ENCODE measurements at places on chromosomes 2 and 18.

GRCh38 chr2:147636238-147636882 is 208.5 kb upstream of the ACVR2A start:
- no peak for DNase-seq

DNA sequence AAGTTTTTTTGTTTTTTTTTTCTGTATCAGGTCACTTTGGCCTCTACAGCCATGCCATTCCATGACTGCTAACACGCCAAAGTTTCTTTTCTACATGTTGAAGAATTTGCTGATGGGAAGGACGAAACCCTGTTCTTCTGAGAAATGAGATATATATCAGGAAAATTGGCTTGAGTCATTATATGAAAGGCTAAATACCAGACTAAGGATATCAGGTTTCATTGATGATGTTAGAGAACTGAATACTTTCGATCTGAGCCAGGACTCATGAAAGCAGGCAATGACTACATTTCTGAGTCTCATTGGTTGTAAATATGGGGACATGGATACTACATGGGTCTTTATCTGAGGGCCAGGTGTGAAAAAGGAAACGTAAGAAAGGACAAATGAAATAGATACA is 181.4 kb downstream of the OSR1 start:
- DNase-seq: no peak

DNA sequence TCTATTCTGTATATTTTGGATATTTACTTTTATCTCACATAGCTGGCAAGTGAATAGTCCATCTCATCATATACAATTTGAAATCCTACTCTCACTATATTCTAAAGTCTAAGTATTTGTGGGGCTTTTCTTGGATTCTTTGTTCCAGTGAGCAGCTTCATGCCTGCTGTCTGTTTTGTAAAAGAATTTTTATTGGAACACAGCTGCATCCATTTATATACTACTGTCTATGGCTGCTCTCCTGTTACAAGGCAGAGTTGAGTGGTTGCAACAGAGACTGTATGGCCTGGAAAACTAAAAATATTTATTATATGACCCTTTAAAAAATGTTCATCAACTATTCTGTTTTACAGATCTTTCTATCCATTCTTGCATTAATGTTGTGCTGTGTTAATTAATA is 193.3 kb upstream of the KLHL14 start:
- no peak for DNase-seq

DNA sequence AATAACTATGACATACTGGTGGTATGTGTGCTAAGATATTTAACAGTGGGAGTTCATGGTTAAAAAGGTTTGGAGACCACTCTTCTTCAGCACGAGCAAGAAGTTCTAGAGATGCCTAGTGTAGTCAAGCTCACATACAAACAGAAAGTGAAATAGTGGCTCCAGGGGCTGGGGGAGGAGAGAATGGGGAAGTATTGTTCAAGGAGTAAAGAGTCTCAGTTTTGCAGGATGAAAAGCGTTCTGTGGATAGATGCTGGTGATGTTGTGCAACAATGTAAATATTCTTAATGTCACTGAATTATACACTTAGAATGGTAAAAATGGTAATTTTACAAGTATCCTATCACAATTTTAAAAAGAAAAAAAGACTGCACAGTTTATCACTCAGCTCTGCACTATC is 29.0 kb upstream of the EPAS1 start:
- DNase-seq: no peak

DNA sequence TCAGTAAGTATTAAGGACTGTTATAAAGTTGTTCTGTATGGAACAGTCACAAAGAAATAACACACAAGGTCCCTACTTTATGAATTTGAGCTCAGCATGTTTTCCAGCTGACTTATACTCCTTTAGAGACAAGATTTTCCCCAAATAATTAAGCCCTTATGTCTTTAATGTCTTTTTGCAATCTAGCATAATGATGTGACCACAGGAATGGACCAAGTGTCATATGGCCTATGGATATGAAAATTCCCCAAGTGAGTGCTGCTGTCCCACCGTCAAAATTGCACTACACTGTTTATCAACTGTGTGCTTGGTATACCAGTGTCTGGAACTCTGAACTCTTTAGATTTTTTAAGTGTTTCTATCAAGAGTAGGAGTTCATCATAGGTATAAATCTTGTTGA is 369.6 kb downstream of the PID1 start:
- no peak for DNase-seq

GRCh38 chr2:767440-767839 is 90.2 kb upstream of the TMEM18 start:
- no peak for DNase-seq

DNA sequence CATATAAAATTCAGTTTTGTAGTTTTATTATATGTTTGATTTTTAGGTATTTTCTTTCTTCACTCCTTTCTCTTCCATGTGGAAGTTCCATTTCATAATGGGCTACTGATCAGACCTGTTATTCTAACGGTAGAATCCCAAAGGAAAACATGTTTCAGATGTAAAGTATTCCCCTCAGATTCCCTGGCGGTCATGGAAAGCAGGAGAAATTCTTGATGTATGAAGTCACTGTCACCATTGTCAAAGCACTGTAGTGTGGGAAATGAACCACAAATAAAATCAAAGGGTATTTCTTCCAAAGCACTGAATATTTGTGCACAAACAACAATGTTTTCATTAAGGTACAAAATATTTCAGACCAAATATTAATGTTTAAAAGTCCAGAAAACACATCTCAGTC is 237.3 kb upstream of the KLHL14 start:
- DNase-seq: no peak

DNA sequence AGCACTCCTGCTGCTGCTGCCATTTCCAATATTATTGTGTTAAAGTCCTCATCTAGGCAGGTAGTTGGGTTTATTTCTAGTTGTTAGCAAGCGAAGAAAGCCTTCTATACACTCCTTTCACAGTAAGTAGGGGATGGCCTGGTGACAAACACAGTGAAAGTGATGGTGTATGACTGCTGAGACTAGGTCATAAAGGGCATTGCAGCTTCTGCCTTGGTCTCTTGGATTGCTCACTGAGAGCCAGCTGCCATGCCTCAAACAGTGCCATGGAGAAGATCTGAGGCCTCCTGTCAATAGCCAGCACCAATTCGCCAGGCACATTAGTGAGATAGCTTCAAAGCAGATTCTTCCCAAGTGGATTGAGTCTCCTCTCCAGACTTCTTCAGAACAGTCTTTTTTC is 27.6 kb upstream of the MSTN start:
- no peak for DNase-seq

DNA sequence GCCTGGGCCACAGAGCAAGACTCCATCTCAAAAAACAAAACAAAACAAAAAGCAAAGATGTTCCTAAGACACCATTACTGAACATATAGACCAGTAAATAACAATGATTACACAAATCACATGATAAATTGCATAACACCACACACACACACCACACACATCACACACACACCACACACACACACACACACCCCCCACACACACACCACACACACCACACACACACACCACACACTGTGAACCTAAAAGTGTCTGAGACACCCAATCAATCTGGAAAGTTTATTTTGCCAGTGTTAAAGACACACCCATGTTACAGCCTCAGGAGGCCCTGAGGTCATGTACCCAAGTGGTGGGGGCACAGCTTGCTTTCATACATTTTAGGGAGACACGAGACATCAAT is 62.6 kb upstream of the ASAP2 start:
- no peak for DNase-seq

DNA sequence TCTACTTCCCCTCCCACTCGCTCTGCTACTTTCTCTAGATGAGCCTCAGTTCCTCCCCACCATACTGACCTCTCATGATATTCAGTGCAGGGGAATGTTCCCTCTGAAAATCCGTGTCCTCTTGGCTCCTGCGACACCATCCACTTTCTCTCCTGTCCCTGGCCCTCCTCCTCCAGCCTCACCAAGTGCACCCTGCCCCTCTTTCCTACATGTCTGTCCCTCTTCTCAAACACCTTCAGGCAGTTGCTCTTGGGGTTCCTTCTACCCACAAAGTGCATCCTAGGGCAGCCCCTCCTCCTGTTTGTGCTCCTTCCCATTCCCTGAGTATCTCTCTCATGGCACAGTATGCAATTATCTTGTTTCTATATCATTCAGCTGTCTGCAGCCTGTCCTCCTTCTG is 246.4 kb upstream of the RAB6C start:
- no peak for DNase-seq

- no peak for DNase-seq
Observed at GRCh38 chr18:47755102-47755456, 175.4 kb downstream of the SMAD2 start.

GRCh38 chr2:1831620-1832367 is 87.5 kb upstream of the PXDN start:
- DNase-seq: no peak

DNA sequence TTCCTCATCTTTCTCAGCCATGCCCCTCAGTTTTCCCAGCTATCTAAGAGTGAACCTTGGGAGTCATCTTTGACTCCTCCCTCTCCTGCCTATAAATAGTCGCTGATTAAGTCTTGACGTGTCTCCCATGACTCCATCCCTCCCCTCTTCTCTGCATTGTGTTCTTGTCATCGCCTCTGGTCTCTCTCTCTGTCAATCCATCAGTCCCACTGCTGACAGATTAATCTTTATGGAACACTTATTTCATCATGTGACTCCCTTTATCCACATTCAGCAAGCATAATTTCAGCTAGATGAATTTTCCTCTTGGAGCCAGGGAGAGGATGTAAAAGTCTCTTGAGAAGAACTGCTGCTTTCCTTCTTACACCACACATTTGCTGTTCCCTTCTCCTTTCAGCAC is 9.4 kb downstream of the ADAM23 start:
- no peak for DNase-seq

DNA sequence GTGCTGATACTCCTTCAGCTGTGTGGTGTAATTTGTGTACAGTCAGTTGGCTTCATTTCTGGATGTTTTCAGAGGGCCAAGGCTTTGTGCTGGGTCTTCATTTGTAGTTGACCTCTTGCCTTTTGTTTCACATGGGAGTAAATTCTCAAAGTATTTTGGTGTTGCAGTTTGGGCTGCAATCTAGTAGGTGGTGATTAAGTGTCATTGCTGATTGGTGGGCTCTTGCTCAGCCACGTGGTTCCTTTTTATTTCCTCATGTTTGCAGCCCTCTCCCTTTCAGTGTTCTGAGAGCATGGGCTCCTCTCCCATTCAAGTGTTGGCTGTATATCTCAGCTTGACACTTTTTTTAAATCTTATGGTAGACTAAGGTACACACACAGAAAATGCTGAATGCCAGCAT is 96.8 kb downstream of the SNTG2 start:
- DNase-seq: no peak

- DNase-seq: no peak
Observed at GRCh38 chr2:38605298-38605830, 2.6 kb upstream of the HNRNPLL start.

- no peak for DNase-seq
Observed at GRCh38 chr2:19104503-19104902, 253.9 kb downstream of the OSR1 start.

- DNase-seq: no peak
Observed at GRCh38 chr2:143453981-143454511, 324.8 kb downstream of the ARHGAP15 start.

DNA sequence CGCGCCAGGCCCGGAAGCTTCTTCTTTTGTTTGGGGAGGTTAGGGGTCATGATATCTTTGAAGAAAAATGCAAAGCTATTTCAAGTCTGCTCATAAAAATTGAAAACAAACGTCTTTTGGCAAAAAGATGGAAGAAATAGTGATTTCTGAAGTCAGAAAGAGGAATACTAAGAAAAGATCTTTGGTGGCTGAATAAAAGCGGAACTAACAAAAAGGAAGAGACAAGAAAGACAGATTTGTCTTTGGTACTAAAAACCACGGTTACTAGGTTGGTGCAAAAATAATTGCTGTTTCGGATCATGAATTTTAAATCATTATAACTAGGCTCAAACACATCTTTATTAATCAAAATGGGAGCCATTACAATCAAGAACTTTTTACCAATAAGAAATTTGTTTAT is 164.6 kb upstream of the TRIB2 start:
- no peak for DNase-seq

- DNase-seq: no peak
Observed at GRCh38 chr2:215917953-215918620, 95.3 kb downstream of the MREG start.

GRCh38 chr18:42289526-42289925 is 334.5 kb downstream of the PIK3C3 start:
- DNase-seq: no peak

GRCh38 chr2:241945803-241946202 is 76.3 kb downstream of the RTP5 start:
- DNase-seq: no peak

GRCh38 chr2:43180897-43181296 is 45.5 kb downstream of the ZFP36L2 start:
- DNase-seq: no peak

DNA sequence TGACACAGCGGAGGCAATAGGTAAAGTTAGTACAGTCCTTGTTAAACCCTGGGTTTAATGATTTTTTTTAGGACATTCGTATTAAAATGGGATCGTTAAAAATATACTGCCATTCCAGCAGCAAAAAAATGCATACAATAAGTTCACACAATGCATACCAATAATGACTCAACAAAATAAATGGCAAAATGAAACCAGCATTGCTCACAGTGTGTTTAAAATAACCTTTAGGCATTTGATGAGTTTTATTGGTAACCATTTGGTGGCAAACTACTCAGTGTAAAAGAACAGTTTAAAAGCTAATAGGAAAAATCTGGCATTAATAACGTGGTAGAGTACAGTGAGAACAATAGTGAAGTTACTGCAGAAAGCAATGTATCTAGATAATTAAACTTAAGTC is 539.0 kb upstream of the PIK3C3 start:
- no peak for DNase-seq

GRCh38 chr2:119426396-119426675 is 5.3 kb upstream of the TMEM37 start:
- no peak for DNase-seq

- no peak for DNase-seq
Observed at GRCh38 chr2:223727562-223727961, 109.8 kb downstream of the AP1S3 start.

- DNase-seq: no peak
Observed at GRCh38 chr2:3585261-3586109, 9.4 kb upstream of the COLEC11 start.

- DNase-seq: no peak
Observed at GRCh38 chr2:79717364-79718007, 204.6 kb downstream of the CTNNA2 start.

DNA sequence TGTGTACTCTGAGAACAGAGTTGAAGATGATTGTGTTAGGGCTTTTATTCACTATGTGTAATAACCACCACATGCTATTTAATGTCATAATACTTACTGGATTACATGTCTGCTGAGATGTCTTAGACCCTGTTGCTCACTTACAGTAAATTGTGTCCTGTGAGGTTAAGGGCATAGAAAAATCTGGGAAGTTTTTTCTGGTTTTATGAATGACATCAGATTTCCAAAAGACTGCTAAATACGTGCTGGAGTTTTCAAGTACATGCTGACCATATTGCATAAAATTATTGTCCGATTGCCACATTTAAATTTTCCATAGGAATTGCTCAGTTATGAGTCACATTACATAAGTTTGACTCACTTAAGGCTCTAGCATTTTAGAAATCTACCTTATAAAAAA is 96.7 kb upstream of the COL5A2 start:
- DNase-seq: no peak

Data from cortex of kidney (tissue), 1 donor.